RCC 7860 (cell line): ENCODE measurements at places on chromosomes 11 and 22.

- no peak for DNase-seq
Measured at GRCh38 chr11:105449100-105449734, 160.7 kb upstream of the GRIA4 start.

GRCh38 chr11:7654195-7654705, 19.1 kb downstream of the CYB5R2 start:
- DNase-seq: no peak

GRCh38 chr11:82733444-82734119, at the start of gene FAM181B:
TSS of gene FAM181B (minus strand) at chr11:82733864. CDS start at chr11:82733729, 135 bp downstream.
- no peak for DNase-seq

GRCh38 chr11:134459246-134460061, 47.4 kb upstream of the B3GAT1 start:
- DNase-seq: no peak

DNA sequence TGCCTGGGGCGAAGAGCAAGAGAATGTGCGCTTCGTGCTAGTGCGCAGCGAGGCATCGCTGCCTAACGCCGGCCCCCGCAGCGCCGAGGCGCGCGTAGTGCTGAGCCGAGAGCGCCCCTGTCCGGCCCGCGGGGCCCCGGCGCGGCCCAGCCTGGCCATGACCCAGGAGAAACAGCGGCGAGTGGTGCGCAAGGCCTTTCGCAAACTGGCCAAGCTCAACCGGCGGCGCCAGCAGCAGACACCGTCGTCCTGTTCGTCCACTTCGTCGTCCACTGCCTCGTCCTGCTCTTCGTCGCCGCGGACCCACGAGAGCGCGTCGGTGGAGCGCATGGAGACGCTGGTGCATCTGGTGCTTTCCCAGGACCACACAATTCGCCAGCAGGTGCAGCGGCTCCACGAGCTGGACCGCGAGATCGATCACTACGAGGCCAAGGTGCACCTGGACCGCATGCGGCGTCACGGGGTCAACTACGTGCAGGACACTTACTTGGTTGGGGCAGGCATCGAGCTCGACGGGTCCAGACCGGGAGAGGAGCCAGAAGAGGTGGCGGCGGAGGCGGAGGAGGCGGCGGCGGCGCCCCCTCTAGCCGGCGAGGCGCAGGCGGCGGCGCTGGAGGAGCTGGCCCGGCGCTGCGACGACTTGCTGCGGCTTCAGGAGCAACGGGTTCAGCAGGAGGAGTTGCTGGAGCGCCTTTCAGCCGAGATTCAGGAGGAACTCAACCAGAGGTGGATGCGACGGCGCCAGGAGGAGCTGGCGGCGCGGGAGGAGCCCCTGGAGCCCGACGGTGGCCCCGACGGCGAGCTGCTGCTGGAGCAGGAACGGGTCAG, 1.0 kb downstream of the RASSF10 start:
- DNase-seq: no peak

DNA sequence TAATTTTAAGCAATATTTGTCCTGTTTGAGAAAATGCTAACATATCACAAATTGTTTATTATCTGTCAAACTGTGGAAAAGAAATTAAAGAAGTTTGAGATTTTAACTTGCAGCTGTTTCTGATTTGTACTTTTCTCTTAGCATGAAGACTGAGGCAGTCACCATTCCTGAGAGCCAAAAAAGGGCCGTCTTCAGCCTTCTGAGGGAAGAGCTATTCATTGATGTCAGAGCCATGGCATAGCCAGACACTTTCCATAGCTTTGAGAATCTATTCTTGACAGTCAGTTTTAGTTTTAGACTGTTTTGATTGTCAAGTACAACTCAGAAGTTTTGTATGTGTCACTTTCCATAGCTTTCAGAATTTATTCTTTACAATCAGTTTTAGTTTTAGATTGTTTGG, 32.1 kb downstream of the YAP1 start:
- DNase-seq: no peak

DNA sequence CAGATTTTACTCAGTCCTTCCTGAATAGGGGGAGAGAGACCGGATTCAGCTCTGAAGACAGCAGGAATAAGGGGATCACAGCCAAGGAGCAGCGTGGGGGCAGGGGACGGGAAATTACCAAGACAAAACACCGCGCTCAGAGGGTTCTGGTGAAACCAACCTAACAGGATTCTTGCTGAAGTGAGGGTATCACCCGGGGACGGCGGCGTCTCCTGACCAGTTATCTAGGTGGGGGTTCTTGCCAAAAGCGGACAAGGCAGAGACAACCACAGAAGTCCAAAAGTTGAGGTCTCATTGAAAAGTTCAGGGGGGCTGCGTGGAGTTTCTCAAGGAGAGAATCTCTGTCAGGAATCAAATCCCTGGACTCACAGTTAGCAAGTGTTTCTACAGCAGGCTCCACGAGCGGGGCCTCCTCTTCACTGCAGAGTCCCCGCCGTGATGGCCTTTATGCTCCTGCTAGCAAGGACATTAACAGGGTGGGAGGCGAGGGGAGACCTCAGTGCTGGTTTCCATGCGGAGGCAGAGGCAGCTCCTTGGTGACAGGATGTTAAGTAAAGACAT, 291.0 kb downstream of the BRD1 start:
- DNase-seq: no peak

GRCh38 chr11:44179173-44179572, 83.7 kb downstream of the EXT2 start:
- DNase-seq: no peak

DNA sequence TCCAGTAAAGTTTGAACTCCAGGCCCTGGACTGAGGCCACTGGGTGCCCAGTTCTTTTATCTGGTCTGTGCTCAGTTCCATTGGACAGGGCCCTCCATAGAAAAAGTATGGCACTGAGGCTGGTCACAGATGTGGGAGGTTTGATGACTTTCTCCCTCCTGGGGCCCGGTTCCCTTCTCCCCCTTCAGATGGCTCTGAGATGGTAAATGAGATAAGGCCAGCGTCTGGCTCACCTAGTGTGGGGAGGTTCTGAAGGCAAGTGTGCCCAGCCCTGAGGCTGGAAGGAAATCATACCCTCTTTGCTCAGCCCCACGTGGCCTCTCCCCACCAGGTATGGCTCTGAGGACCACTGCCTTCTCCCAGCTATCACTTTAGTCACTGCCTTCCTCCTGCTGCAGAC, 1.5 kb upstream of the CLDN5 start:
- DNase-seq: no peak

DNA sequence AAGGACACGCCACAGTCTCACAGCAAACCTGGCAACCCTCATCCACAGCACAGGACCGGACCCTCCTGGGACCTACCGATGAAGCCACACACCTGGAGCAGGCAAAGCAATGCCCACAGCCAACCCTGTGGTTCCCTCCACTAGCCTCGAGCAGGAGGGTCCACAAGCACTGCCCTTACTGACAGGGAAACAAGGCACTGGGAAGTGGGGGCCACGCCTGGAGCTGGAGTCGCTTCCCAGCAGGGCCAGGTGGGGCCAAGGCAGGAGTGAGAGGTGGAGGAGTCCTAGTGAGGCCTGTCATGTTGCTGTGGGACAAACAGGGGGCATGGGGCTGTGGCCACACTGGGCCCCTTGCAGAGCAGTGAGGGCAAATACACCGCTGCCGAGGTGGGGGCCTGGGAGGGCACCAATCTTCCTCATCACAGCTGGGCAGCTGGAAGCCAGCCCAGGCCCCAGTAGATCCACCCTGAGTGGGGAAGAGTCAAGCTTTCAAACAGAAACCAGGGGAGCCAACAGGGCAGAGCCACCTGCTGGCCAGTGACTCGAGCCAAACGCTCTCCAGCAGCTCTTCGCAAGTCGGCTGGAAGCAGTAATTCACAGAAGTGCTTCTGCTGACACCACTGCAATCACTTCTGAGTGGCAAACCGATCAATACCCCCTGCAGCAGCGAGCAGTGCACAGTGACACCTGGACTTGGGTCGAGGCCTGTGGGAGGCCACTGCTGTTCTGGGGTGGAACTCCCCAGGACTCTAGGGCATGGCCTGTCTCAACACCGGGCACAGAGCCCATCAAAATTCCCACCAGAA, 13.7 kb downstream of the SULT4A1 start:
- DNase-seq: no peak

GRCh38 chr22:31439808-31440207, 40.4 kb downstream of the DRG1 start:
- no peak for DNase-seq

DNA sequence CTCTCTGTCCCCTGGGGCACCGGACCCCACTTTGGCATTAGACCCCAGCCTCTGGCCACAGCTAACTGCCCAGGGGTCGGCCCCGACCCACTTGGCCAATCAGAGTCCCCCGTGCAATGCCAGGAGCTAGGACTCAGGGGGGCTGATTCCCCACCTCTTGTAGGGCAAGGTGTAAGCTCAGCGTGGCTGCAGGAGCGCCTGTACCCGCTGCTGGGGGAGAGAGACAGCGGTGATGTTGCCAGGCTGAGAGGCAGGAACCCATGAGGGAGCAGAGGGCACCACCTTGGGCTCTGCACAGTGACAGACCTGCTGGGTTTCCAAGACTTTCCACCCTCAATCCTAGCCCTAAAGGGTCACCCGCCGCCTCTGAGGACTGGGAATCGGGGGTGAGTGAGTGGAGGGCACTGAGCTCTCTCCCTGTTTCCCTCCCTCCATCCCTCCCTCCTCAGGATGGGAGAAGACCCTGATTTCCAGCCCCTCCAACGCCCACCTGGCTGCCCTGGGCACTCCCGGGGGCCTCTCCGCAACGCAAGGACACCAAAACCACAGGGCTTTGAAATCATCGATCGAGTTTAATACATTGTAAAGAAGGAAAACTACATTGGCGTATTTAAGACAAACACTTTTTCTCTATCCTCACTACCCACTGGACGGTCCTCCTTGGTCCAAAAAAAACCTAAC, 128.4 kb downstream of the ARHGAP8 start:
- no peak for DNase-seq

- DNase-seq: no peak
Measured at GRCh38 chr11:90364527-90364926, 141.7 kb upstream of the CHORDC1 start.

DNA sequence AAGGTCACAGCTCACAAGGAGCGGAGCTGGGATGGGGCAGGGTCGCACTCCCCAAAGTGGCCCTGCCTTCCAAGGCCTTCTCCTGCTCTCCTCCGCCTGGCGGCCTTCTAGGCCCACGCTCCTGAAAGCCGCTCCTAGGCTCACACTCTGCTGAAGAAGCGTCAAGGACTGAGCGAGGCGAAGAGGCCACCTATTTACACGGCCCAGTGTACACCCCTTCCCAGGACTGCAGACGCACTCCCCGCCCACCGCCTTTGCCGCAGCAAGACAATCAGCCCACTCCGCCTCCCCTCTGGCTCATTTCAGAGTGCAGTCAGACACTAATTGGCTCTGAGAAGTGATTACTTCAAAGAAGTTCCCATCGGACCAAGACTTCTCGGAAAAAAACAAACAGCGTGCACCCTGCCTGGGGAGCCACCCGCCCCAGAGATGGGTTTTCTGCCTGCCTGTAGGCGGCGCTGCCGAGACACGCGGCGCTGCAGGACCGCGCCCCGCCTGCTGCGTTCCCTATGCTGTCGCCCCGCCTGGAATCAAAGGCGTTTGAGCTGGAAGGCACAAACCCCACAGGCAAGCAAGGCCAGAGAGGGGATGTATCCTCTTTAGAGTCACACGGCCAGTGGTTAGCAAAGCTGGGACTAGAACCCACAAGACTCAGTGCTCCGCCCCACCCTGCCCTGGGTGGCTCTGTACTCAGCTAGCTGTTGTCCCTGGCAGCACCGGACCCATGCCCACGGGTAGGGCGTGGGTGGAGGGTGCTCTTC, 414.8 kb downstream of the BUD13 start:
- no peak for DNase-seq

GRCh38 chr11:47052576-47052975, 116.0 kb downstream of the CSTPP1 start:
- no peak for DNase-seq

- no peak for DNase-seq
Measured at GRCh38 chr11:125382314-125382791, 113.7 kb downstream of the FEZ1 start.

GRCh38 chr11:390175-390574, 3.8 kb upstream of the PKP3 start:
- DNase-seq: no peak

DNA sequence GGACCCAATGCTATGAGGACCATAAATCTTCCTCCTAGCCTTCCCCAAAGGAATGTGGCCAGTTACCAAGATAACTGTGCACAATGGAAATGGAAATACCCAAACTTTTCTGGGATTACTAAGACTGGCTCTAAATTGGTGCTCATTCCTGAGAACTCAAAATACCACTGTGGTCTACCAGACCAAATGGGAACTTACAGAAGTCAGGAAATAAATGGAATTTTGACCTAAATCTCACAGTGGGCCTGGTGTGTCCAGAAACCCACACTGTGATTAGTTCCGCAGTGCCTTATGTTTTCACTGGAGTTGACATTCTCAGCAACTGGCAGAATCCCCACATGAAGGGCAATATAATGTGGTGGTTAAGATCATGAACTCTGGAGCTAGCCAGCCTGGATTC, 99.4 kb upstream of the ZC3H12C start:
- no peak for DNase-seq

GRCh38 chr11:76135491-76135890, 70.8 kb downstream of the WNT11 start:
- DNase-seq: no peak

DNA sequence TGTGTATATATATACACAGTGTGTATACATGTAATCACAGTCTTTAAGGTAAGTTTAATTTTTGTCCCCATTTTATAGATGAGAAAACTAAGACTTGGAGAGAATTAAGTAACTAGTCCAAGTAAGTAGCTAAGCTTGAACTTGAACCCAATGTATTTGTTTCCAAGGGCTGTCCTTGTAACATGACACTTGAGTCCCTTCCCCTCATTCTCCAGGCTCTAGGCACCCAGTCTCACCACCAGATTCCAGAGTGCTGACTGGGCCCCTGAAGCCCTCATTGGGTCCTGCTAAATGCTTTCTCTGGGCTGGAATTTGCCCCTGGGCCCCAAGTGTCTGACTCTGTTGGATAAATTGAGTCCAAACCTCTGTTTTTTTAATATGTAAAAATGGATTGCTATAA, 45.5 kb downstream of the ADM start:
- DNase-seq: peak; percentile 85

GRCh38 chr22:42764895-42765363, 44.3 kb upstream of the A4GALT start:
- DNase-seq: no peak

GRCh38 chr11:28939381-28939780, 831.2 kb downstream of the METTL15 start:
- no peak for DNase-seq

GRCh38 chr11:134244593-134244992, 8.6 kb downstream of the THYN1 start:
- no peak for DNase-seq

- no peak for DNase-seq
Measured at GRCh38 chr11:66224226-66224855, 44.1 kb upstream of the RAB1B start.
